ENCODE measurements at places on chromosomes 7 and 10.
A peak's percentile ranks its signal among the peaks of the same experiment; 100 is the strongest.

GRCh38 chr10:125482108-125482507 is 200.9 kb downstream of the TEX36 start:
- ATAC-seq, result no peak

GRCh38 chr10:97217299-97217698 is 31.5 kb upstream of the SLIT1 start:
- no peak for ATAC-seq

- no peak for ATAC-seq
Observed at GRCh38 chr7:151539088-151539671, 19.5 kb upstream of the RHEB start.

DNA sequence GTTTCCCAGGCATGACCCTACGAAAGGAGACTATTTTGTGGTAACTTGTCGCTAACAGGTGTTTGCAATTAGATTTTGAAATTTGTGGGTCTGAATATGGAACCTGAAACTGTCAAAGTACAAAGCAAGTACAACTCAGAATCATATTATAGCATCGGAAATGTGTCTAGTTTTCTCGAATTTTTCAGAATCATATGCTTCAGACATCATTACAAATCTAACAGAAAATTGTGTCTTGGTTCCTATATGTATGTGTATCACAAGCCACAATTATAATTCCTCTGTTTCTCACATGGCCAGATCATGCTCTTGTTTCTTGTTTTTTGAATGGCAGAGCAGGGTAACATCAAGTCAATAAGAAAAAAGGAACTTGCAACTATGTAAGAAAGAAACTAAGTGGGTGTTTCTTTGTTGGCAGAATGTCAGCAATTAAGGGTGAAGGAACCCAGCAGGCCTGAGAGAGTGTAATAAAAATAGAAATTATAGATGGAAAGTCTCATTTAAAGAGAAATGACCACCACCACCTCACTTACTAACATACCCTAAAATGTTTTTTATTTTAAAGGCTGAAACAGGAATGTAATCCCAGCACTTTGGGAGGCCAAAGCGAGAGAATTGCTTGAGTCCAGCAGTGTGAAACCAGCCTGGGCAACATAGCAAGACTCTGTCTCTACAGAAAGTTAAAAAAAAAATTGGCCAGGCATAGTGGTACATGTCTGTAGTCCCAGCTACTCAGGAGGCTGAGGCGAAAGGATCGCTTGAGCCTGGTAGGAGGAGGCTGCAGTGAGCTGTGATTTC is 51.3 kb downstream of the PRTFDC1 start:
- peak; percentile 41 for ATAC-seq

DNA sequence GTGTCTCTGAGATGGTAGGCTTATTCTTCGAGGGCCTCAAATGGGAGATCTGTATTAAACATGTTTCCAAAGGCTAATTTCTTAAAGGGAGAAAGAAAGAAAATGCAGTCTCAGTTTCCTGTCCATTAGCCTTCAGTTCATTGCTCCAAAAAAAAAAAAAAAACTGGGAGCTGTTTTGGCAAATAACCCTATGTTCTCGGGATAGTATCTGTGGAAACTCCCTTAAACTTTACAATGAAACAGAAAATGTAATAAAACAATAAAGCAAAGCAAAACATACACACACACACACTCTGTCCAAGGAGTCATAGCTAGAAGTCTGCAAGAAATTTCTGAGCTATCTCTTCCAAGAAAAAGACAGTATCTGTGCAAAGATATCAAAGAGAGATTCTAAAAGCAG is 172.5 kb upstream of the CELF2 start:
- ATAC-seq, result no peak

DNA sequence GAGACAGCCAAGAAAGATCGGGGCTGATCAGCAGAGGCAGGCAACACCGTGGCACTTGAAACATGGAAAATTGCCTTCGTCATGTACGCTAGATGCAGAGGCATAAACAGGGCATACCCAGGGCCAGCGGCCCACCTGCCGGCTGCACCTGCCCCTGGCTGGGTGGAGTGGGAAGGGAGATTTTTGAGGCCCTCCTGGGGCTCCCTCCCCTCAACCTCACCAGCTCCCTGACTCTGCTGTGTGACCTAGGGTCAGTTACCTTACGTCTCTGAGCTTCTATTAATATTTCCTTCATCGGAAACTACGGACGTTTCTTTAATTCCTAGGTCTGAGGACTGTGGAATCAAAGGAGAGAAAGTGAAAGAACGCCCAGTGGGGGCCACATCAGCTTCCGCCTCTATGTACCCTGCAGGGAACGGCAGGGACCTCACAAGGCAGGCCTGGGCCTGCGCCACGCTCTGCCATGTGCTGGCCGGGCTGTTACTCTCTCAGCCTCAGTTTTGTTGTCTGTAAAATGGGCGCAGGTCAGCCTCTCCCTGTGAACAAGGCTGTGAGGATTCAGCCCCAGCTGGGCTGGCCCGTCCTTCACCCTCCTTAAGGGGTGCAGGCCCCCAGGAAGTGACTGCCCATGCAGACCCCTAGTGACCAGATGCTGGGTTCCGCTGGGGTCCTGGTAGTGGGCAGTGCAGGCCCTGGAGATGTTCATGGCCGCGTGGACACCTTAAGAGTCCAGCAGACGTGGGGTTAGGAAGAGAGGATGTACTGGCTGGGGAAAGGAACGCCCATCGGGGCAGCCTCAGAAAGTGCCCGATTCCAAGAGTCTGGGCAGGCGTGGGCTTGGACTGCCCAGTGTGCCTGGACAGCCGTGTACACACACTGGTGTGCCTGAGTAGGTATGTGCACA is 22.7 kb downstream of the ELFN1 start:
- no peak for ATAC-seq

DNA sequence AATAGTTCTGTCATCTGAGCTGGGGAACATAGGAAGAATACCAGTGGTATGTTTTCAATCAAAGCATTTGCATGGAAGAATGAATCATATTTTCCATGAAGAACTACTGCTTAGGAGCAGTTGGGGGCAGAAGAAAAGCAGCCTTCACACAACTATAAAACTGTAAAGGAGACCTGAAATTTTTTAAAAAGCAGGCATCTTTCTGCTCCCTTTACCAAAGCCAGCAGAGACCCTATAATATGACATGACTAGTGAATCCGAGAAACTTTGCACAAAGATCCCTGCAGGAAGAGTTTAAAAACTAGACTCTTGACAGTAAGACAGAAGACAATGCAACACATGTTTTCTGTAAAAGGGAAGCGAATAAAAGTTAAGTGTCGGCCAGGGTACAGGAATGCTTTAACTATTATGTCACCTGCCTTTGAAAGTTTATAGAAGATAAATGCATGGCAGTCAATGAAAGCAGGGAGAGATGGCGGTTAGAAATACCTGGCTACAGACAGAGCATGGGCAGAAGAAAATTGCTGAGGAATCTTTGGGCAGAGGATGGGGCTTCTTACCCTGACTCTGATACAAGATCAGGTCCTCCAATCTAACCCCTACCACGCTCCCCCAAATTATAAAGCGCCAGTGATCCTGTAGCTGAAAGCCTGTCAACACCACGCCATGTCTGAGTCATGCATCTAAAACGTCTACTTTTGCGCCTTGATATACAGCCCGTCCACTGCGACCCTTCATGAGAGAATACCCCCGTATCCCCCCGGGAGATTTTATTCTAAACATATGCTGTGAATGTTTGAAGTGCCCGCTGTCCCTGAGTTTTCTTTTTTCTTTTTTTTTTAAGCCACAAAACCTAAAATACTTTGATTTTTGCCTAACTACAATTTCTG is 93.1 kb downstream of the GLI3 start:
- no peak for ATAC-seq

- ATAC-seq, result no peak
Observed at GRCh38 chr10:6917125-6917524, 337.0 kb upstream of the PRKCQ start.

GRCh38 chr10:21372651-21373410 is 152.7 kb downstream of the SKIDA1 start:
- ATAC-seq, result peak; percentile 69

DNA sequence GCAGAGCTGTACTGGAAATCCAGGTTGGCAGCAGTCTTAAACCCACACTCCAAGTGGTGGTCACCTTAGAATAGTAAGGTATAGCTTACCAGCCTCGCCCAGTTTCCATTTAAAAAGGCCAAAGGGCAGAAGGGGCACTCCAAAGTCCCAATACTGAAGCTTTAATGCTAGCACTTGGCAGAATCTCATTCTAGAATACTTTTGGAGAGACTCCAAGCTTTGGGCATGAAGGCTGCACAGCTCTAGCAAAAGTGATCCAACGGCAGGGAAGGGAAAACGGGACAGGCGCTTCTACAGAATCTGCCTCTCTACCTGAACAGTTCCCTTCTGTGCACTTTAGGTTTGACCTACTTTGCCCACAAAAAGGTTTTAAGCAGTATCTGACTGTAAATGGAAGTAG is 19.7 kb downstream of the SMURF1 start:
- no peak for ATAC-seq

DNA sequence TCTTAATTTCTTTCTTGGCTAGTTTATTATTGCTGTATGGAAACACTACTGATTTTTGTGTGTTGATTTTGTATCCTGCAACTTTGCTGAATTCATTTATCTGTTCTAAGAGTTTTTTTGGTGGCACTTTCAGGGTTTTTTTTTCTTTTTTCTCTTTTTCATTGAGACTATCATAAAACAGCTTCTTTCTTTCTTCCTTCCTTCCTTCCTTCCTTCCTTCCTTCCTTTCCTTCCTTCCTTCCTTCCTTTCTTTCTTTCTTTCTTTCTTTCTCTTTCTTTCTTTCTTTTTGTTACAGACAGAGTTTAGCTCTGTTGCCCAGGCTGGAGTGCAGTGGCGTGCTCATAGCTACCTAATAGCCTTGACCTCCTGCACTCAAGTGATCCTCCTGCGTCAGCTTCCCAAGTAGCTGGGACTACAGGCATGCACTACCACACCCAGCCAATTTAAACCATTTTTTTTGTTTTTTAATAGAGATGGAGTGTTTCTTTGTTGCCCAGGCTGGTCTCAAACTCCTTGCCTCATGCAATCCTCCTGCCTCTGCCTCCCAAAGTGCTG is 72.3 kb downstream of the ZNF503 start:
- ATAC-seq, result no peak

GRCh38 chr7:44971902-44972441 is 6.8 kb downstream of the MYO1G start:
- ATAC-seq, result no peak

DNA sequence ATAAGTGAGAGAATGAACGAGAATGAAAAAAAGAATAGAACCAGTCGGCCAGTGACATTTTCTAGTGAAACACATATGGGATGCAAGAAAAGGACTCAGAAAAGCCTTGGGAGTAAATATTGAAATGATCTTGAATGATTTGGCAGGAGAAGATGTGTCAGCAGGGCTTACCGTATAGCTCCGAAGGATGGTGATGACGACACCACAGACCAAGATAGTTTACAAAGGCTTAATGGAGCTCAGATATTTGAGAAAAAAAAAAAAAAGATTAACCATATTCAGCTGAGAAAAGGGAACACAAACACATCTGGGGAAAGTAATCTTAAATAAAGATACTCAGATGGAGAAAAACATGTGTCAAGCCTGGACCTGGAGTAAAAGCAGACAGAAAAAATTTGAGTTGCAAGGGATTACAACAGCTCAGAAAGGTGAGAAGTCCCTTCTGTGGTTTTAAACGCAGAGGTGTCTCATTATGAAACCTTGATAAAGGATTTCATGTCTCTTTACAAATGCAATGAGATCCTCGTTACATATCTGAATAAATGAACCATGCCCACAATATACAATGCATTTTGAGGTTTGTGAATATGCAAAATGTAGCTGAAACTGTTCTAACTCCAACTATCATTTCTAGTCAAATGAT is 36.0 kb downstream of the DNAJB9 start:
- peak; percentile 49 for ATAC-seq

DNA sequence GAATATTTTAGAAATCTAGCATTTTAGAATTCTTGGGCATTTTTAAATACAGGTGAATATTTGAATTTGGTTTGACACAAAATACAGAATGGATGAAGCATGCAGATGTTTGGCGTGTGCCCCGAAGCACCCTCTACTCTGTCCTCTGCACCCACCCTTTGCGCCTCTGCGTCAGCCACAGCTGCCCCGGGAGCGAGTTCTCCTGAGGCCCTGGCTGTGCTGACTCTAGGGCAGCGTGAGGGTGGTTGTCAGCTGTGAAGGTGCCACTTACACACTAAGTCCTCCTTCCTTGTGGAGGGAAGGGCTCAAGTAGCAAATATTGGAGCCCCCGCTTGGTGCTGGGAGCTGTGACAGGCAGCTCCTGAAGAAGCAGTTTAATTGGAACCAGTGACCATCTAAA is 48.4 kb downstream of the DAGLB start:
- no peak for ATAC-seq

GRCh38 chr7:22275661-22276060 is 81.3 kb downstream of the RAPGEF5 start:
- no peak for ATAC-seq

GRCh38 chr7:121940918-121941317 is 68.0 kb downstream of the PTPRZ1 start:
- ATAC-seq, result no peak

DNA sequence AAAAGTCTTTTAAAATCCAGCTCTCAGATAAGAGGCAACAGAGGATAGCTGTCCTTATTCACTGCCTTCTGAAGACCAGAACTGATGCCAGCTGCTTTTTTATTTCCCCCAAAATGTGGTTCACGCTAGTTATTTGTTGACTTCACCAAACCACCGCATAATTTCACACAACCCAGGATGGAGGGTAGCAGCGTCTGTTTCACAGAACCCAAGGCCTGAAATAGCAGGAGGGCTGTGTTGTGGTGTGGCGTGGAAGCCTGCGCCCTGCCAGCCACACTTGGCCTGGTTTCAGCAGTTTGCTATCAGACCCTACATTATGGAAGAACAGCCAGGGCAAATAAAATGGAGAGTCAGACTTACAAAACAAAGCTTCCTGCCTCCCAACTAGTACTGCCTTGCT is 155.4 kb downstream of the DYNC1I1 start:
- no peak for ATAC-seq

GRCh38 chr10:618229-618989 is 71.1 kb downstream of the DIP2C start:
- no peak for ATAC-seq

- ATAC-seq, result no peak
Observed at GRCh38 chr7:20980232-20980631, 193.5 kb upstream of the SP8 start.

DNA sequence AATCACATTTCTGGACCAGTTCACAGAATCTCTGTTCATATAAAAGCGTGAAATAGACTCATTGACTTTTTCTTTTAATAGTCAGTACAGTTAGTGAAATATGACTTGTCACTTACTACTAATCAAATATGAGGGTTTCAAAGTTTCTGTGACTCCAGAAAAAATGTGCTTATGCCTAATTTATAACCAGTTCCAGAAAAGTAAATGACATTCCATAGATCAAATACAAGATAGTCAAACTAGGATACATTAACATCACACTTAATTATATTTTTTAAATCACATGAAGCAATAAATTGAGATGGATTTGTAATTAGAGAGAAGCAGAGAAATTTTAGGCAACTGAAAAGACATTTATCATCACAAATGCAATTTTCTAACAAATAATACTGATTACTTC is 491.4 kb downstream of the KIF20B start:
- no peak for ATAC-seq

- no peak for ATAC-seq
Observed at GRCh38 chr7:73921623-73922528, 60.9 kb downstream of the TMEM270 start.

GRCh38 chr7:116951366-116952292 is 1.7 kb upstream of the ST7 start:
- no peak for ATAC-seq

GRCh38 chr10:19048489-19048888 is at the start of gene MALRD1:
MALRD1 (plus strand) TSS chr10:19048801; CDS start chr10:19048939, 138 bp downstream.
- no peak for ATAC-seq

GRCh38 chr7:80133361-80134114 is 1.1 kb upstream of the GNAI1 start:
- ATAC-seq, result no peak

GRCh38 chr10:120069700-120070099 is 177.2 kb downstream of the SEC23IP start:
- no peak for ATAC-seq
